HS-5 (cell line): ENCODE measurements at places on chromosomes 7 and 10.
A peak's percentile ranks its signal among the peaks of the same experiment; 100 is the strongest.

- no peak for DNase-seq
Measured at GRCh38 chr10:52783726-52784125, 11.1 kb upstream of the MBL2 start.

DNA sequence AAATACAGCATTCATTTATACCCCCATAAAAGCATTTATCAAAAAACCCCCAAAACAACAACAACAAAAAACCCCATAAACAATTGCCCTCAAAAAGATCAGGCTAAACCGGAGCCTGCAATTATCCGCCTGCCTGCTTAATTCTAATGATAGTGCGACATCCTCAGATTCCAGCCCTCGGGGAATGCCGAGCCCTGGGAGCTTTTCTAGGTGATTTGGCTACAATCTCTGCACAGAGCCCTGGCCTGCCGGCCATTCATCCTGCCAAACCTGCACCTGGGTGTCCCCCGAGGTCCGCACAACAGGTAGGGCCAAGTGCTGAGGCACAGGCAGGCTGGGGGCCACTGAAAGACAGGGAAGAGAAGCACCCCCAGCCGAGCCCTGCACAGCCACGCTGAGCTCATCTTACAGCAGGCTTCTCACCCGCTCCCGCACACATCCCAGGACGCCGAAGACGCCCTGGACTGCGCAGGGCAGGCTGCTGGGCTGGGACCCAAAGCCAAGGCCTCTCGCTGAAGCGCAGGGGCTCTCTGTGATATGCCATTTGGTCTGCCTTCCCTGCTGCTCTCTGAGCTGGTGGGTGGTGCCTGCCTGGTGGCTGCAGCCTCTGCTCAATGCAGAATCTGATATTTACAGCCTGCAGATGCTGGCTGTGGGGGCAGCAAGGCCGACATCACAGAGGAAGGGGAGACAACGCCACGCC lies 57.5 kb downstream of the CAMK2B start:
- no peak for DNase-seq

- no peak for DNase-seq
Measured at GRCh38 chr10:65565246-65565645, 1360.6 kb upstream of the LRRTM3 start.

- no peak for DNase-seq
Measured at GRCh38 chr7:158015403-158016179, 572.0 kb downstream of the PTPRN2 start.

- DNase-seq = no peak
Measured at GRCh38 chr10:72248468-72249151, 25.1 kb upstream of the DDIT4 start.

DNA sequence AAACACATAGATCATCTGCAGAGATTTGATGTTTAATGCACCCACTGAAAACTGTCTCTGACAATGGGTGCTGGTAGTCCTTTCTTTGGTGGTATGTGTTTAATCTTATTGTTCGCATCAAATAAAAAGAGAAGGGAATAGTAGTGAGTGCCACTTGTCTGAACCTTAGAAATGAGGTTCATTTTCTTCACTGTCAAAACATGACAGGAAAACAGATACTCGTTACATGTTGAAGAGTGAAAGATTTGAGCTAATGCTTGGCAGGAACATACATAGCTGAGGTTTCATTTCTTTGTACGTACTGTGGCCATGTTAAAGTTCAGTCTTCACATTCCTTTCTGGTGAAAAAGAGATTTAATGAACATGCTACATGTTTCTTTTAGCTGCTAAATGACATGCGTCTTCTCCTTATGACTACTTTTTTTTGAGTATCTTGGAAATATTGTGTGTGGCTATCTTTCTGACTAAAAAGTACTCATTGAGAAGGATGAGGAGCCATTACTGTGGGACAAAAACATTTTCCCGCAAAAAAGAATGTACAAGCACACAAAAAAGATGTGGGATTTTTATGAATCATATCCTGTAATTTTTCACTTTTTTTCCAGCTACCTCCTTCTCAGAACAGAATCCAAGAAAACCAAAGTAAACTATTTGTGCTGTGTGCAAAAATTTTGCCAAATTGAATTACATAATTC lies 108.0 kb downstream of the TWIST1 start:
- peak; percentile 65 for DNase-seq

DNA sequence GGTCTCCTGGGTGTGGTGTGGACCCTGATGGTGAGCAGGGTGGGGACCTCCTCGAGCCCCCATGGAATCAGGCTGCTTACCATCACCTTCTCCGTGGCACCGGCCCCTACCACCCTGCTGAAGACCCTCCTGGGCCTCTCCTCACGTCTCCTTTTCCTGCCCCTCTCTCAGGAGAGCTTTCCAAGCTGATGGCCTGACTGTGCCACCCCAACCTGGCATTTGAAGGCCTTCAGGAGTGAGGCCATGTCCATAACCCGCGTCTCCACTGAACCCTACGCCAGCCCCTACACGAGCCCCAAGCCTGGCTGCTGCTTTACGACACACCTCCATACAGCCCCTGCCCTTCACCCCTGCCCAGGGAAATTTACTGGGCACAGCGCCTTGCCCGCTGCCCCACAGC lies 55.4 kb downstream of the ZRANB1 start:
- no peak for DNase-seq

GRCh38 chr10:66180021-66180420 lies 745.8 kb upstream of the LRRTM3 start:
- DNase-seq = no peak

- no peak for DNase-seq
Measured at GRCh38 chr7:127485482-127485881, 93.0 kb upstream of the ZNF800 start.

DNA sequence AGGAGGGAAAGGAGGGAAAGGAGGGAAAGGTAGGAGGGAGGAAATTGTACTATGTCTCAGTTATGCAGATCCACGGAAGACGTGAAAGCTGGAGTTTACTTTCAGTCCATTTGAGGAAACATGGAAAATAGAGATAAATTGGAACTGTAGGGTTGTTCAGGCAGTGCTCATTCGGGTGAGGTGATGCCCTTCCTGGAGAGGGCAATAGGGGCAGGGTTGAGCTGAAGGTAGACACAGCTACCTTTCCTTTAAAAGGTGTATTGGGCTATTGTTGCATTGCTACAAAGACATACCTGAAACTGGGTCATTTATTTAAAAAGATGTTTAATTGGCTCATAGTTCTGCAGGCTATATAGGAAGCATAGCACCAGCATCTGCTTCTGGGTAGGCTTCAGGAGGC lies 116.9 kb upstream of the PLXDC2 start:
- DNase-seq = no peak

GRCh38 chr7:157010588-157011332 lies at the start of gene MNX1:
MNX1 (minus strand) TSS chr7:157010663; CDS start chr7:157010350, 313 bp downstream.
- peak; percentile 2 for DNase-seq

DNA sequence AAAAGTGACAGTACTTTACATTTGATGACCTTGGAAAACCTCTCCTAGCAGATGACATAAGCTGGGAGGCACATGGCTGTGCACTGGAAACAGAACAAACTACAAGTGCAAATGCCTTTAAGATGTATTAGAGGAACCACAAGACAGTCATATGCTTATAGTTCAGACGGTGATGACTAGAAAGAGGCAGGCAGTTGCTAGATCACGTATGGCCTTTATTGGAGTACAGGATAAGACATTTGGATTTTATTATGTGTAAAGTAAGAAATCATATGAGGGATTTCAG lies 290.0 kb downstream of the SORCS1 start:
- DNase-seq = no peak

DNA sequence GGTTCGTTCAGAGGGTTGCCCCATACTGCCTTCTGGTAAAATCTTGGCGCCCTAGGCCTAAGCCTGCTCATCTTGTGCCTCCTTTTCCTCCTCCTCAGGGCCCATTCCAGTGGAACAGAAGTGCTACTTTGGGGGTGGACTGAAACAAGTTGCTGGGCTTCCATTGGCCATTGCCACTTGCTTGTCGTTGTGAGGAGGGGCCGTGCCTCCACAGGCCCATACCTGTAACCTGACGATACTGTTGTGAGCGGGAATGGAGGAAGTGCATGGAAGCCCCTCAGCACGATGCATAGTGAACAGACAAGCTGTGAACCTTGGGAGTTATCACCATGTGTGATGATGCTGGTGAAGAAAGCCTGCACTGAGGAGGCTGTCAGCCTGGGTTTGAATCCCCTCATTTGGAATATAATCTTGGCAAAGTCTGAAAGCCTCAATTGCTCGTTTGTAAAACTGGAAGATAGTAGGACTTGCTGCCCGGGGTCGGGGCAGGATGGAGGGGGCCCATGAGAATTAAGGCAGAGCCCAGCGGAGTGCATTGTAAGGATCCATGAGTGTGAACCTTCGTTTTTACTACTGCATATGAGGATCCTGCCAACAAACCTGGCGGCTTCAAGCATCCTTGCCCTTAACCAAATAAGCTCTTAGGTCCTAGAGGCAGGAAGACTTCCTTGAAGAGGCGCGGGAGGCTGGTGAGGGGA lies 671 bp upstream of the PAPSS2 start:
- DNase-seq = no peak

GRCh38 chr7:83655951-83656556 lies 7.1 kb upstream of the SEMA3E start:
- peak; percentile 5 for DNase-seq

DNA sequence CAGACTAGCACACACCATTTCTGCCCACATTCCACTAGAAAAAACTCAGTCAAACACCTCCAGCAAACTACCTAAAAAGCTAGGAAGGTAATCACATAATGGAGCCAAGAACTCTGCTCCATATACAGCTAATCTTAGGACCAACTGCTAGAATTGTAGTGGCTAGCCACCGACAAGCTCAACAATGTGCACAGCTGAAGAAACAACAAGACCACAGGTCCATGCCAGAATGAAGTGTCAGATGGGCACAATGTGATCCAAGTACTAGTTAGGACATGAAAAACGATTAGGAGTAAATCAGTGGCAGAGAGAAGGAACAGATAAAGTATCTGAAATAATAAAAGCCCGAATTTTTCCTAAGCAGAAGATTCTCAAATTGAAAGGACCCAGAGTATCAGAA lies 38.6 kb downstream of the TMEM106B start:
- DNase-seq = no peak

GRCh38 chr10:119439922-119440321 lies 102.6 kb downstream of the RGS10 start:
- no peak for DNase-seq

DNA sequence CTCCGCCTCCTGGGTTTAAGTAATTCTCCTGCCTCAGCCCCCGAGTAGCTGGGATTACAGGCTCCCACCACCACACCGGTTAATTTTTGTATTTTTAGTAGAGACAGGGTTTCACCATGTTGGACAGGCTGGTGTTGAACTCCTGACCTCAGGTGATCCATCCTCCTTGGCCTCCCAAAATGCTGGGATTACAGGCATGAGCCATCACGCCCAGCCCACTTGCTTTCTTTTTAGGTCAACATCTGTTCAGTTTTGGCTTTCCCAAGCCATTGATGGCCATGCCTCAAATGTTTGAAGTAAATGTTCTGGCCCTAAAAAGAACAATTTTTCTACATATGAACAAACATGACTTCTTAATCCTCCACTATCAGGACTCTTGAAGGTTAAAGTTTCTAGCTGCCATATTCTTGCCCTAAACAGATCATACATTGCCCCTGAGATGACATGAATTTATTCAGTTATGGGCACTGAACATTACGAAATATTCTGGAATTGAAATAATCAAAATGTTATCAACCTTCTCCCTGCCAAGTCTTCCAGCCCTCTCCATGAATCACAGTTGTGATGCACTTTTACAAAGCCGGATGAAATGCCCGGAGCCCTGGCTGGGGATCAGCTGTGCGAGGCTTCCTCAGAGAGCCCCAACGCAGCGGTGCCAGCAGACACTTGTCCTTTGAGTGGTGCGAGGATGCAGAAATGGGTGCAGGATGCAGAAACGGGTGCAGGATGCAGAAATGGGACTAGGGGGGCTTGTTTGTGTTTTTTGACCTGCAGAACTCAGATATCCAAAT lies 2.9 kb downstream of the MRLN start:
- DNase-seq = no peak

DNA sequence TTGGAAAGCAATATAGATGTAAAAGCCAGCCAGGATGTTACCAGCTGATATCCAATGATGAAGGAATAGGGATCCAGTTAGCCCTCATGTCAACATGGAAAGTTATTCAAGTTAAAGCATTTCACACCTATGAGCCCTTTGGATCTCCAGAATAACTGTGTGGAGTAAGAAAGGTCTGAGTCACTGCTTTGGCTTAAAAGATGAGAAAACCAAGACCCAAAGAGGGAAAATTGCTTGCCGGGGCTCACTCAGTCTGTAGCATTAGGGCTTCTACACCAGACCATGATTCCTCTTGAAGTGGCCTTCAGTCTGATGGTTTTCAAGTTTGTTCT lies 12.6 kb downstream of the LSM5 start:
- no peak for DNase-seq

DNA sequence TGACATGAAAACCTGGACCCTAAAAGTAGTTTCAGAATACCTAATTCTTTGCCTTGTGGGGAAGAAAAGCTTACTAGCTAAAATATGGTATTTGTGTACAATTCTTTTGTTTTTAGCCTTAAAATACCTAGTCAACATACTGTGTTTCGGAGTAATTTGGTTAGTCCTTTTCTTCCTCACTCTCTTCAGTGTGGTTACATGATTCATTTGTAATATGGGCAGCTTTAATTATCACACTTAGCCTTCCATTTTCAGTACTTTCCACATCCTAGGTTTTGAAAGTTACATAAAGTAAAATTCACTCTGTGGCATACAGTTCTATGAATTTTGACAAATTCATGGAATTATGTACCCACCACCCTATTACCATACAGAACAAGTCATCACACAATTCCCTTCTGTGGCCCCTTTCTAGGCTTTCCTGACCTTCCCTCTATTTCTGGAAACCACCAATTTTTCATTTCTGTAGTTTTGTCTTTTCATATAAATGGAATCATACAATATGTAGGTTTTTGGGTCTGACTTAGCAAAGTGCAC lies 96.2 kb downstream of the EMX2 start:
- DNase-seq = no peak

GRCh38 chr10:110858297-110858934 lies 13.3 kb upstream of the PDCD4 start:
- no peak for DNase-seq

DNA sequence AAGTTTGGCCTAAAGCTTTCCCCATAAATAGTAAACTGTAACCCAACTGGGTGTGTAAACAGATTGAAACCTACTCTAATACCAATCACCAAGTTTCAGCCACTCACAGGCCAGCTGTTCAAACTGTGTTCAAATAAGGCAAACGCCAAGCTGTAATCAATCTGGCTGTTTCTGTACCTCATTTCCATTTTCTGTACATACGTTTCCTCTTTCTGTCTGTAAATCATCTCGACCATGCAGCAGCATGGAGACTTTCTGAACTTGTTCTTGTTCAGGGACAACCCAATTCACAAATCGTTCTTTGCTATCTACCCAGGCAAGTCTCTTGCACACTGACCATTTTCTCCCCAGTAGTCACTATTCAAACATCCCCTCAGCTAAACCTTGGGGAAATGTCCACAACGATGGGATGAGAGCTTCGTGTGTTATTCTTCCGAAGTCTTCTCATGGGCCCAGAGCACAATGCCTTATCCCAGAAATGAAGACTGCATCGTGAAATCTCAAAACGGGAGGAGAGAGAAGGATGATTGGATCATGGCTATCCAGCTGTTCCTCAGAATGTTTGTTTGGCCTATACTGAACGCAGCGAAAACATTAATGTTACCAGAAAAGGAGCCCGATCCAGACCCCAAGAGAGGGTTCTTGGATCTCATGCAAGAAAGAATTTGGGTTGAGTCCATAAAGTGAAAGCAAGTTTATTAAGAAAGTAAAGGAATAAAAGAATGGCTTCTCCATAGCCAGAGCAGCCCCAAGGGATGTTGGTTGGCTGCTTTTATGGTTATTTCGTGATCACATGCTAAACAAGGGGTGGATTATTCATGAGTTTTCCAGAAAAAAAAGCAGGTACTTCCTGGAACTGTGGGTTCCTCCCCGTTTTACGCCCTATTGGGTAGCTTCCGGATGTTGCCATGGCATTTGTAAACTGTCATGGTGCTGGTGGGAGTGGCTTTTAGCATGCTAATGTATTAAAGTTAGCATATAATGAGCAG lies 86.2 kb downstream of the SLC16A9 start:
- DNase-seq = no peak
